ENCODE measurements at places on chromosomes 11 and 22.

GRCh38 chr11:1028291-1028540 lies 8.3 kb downstream of the MUC6 start:
- DNase-seq = no peak

- DNase-seq = no peak
Observed at GRCh38 chr11:67582011-67582410, 1.6 kb upstream of the GSTP1 start.

DNA sequence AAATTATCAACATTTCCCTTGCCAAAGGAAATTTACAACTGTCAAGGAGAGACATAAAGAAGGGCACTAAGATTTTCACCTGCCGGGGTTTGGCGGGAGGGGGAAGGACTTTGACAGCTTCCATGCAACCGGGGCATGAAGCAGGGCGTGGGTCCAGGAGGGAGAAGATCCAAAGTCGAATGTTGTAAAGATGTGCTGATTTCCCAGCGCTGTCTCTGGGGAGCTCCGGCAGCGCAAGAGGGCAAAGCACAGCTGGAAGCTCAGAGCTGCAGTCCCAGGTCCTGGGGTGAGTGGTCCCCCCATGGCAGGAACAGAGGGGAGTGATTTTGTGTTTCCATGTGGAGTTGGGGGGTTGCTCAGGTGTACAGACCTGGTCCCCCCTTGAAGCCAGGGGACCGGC lies at the start of gene MS4A10:
TSS of gene MS4A10 (plus strand) at position 198 of the 400 bp plus-strand sequence. CDS start 5,003 bp downstream, outside the sequence.
- no peak for DNase-seq

DNA sequence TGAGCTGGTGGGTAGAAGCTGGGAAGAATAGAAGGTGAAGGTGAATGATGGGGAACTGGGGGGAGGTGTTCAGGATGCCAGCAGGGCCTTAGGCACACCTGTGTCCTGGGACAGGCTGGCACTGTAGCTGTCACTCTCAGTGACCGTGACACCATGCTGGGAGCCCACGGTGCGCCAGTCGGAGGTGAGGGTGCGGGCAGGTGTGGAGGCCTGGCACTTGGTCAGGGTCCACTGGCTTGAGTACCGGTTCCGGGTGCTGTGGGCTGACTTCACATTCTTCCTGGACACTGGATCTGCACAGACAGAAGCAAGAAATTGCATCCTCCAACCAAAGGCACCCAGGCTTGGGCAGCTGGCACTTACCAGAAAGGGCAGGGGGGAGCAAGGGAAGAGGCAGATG lies 103.8 kb downstream of the CEP164 start:
- DNase-seq = no peak

DNA sequence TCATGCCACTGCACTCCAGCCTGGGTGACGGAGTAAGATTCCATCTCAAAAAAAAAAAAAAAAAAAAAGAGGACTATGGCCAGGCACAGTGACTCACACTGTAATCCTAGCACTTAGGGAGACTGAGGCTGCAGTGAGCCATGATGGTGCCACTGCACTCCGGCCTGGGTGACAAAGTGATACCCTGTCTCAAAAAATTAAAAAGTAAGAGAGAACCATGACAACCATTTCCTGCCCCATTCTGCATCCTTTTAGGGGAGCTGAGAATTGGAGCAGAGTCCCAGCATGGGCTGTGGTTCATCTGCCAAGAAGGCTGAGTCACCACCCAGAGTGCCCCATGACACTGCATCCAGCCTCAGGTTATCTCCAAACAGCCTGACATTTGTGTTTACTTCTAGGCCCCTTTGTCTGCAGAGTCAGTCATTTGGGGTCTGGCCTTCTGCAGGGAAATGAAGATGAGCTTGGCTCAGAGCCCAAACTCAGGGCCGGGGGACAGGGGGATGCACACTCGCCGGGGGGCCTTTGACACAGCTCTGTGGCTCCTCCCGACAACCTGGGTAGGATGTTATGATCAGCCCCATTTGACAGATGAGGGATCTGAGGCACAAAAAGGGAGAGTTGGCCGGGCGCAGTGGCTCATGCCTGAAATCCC lies 4.7 kb downstream of the CSDC2 start:
- no peak for DNase-seq

DNA sequence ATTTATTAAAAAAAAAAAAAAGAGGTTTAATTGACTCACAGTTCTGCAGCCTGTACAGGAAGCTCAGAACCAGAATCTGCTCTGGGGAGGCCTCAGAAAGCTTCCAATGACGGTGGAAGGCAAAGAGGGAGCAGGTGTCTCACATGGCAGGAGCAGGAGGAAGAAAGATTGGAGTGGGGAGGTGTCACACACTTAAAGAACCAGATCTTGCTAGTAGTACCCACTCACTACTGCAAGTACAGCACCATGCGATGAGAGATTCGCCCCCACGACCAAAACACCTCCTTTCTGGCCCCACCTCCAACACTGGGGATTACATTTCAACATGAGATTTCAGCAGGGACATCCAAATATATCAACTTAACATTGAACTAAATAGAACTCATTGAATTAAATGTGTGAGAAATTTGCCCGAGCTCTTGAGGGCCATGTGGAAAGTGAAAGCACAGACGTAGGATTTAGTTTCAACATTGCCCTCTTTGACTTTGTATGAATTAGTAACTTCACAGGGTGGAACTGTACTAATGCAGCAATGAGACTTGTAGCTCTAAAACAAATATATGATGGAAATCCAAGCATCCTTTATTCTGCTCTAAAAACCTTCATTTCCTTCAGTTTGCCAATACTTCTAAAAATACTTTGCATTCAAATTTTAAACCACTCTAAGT lies 628.2 kb downstream of the FAM181B start:
- no peak for DNase-seq

DNA sequence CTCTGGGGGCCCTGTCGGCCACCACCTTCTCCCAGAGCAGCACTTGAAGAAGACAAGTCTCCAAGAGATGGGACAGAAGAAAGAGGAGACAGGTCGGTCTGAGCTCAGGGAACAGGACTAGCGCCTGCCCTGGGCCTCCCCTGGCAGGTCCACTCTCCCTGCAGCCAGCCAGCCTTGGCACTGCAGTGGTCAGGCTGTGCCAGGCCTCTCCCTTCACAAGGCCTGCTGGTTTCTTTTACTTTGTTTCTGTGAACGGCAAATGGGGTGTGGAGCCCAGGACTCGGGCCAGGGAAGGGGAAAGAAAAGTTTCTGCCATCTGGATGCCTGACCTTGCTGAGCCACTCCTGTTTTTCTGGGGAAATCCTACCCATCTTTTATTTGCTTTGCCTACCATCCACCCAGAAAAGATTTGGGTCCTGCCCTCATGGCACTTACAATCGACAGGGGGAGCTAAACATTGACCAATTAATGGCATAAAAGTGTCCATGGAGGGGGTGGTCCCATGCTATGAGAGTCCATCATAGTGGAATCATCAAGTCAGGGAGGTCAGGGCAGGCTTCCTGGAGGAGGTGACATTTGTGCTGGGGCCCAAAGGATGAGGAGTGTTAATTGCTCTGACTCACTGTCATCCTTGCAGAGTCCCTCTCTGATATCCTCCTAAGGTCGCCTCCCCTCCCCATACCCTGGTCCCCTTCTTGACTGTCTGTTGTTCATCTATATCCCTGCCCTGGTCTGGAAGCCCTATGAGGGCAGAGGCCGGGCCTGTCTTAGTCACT lies 65.2 kb downstream of the NFAM1 start:
- DNase-seq = peak; percentile 60

DNA sequence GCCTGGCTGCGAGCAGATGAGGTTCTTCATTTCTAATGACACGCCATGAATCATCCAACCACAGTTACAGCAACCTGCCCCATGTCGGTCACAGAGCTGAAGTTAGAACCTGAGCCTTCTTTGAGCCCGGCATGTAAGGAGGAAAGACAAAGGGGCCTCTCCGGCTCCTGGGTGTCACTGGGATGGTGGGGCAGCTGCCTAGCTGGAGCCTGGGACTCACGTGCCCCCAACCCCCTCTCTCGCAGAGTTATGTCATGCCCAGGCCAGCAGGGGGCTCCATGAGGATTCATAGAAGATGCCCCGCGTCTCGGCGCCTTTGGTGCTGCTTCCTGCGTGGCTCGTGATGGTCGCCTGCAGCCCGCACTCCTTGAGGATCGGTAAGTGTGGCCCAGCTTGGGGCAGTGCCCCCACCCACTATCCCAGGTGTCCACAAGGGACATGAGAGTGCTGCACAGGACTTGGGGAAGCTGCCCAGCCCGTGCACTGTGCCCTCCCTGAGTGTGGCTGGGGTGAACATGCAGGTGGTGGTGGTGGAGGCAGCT lies 148.5 kb downstream of the GRIK4 start:
- DNase-seq = peak; percentile 4

DNA sequence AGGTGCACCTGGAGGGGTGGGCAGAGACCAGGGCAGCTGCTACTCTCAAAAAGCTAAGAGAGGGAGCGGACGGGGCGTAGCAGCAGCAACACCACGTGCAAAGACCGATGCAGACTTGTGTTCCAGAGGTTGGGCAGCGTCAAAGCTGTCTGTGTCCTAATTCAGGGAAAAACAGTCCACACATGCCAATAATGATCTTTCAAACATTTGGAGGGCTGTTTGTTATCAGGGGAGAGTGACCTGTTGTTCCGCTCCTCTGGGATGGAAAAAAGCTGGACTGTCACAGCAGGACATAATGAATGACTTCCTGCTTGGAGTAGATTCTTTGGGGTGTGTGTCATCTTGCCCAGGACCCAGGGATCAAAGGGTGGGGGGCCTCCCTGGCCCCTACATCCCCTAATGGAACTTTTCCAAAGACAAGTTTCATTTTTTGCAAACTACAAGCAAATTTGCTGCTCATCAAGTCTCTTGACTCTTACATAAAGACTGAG lies 6.2 kb upstream of the FBLN1 start:
- DNase-seq = peak; percentile 25

GRCh38 chr22:17477391-17477833 lies 85.9 kb upstream of the SLC25A18 start:
- DNase-seq = no peak

Data from body of pancreas (tissue), 4 donors.